ENCODE measurements at places on chromosomes 7 and 10.

DNA sequence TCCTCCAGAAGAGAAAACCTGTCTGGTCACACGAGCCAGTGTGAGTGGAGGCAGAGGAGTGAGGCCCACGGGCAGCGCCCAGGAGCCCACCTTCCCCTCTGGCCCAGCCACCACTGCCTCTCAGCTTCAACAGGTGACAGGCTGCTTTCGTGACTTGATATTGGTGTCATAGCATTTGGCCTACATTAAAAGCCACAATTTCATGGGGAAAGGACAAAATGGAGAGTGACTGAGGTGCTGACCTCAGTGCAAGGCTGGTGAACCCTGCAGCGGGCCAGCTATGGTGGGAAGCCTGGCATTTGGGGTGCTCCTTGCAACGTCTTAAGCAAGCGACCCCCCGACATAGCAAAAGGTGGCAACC lies 21.3 kb downstream of the ECHDC3 start:
- no peak for DNase-seq

- DNase-seq = no peak
These were observed 32.1 kb downstream of the PRKG1 start for GRCh38 chr10:51106311-51106945.

GRCh38 chr10:113179265-113179664 lies 229.2 kb downstream of the TCF7L2 start:
- DNase-seq = no peak

GRCh38 chr7:151792636-151793035 lies 84.3 kb downstream of the PRKAG2 start:
- no peak for DNase-seq

GRCh38 chr10:36736311-36736710 lies 389.1 kb upstream of the ANKRD30A start:
- no peak for DNase-seq

Measured in SHP77 treated with DMSO at 0.1 percent for 48 hours (cell line).